ENCODE measurements at places on chromosomes 5 and 9.

DNA sequence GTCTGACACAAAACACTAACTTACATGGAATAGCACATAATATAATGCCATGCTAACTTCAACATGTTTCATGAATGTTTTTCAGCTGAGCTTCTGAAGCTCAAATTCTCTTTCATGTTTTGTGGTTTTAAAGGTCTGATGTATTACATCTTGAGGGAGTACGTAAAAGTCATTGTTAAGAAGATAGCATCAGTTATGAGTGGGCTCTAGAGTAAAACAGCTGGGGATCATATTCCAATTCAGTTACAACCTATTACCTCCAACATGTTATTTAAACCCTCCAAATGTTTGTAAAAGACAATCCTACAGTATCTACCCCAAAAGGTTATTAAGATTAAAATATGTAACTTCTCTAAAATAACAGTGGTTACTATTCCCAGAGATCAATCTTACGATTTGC is 19.2 kb downstream of the CETN3 start:
- DNase-seq: no peak

DNA sequence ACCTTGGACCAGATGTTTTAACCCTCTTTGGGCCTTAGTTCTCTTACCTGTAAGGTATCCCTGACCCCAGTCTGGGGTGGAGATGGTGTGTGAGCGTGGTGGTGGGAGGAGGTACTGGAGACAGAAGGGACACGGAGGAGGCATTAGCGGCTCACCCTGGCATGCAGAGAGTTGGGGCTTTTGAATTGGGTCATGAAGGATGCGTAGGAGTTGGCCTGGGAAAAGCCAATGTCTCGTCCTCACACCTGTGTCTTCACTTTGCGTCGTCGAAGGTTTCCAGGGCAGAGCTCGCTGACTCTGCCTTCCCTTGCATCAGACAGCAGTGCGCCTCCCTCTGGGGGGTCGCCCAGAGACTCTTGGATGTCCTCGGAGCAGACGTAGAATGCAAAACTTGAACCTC is 11.2 kb downstream of the RXRA start:
- no peak for DNase-seq

GRCh38 chr5:75306746-75307145 is 30.3 kb upstream of the HMGCR start:
- no peak for DNase-seq

- DNase-seq: no peak
Observed at GRCh38 chr5:41686767-41687166, 176.4 kb upstream of the PLCXD3 start.

- no peak for DNase-seq
Observed at GRCh38 chr5:172504701-172505402, 50.5 kb upstream of the SH3PXD2B start.

GRCh38 chr5:150879358-150879757 is 25.4 kb downstream of the ZNF300 start:
- DNase-seq: no peak

DNA sequence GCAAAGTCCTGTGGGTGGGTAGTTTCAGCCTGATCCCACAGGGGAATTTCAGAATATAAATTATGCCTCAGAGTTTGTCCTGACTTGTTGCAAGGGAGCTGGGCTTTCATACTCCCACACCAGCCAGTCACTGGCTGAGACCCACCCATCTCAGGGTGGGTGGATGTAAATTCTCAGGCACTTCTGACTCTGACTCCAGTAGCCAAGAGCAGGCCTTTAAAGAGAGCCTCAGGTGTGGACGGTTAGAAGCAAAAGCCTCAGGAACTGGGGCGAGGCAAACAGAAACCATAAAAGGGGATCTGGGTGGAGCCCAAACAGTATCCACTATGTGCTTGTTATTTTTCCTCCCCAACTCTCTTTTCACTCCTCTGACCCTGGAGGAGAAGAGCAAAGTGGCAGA is 28.6 kb upstream of the FBXW11 start:
- DNase-seq: no peak

GRCh38 chr5:130652176-130652575 is 512.9 kb downstream of the HINT1 start:
- DNase-seq: no peak

GRCh38 chr5:572398-573019 is 39.6 kb upstream of the CEP72 start:
- no peak for DNase-seq

- DNase-seq: no peak
Observed at GRCh38 chr9:10701906-10702305, 89.1 kb upstream of the PTPRD start.

GRCh38 chr9:132412089-132412488 is 2.1 kb downstream of the CFAP77 start:
- no peak for DNase-seq

DNA sequence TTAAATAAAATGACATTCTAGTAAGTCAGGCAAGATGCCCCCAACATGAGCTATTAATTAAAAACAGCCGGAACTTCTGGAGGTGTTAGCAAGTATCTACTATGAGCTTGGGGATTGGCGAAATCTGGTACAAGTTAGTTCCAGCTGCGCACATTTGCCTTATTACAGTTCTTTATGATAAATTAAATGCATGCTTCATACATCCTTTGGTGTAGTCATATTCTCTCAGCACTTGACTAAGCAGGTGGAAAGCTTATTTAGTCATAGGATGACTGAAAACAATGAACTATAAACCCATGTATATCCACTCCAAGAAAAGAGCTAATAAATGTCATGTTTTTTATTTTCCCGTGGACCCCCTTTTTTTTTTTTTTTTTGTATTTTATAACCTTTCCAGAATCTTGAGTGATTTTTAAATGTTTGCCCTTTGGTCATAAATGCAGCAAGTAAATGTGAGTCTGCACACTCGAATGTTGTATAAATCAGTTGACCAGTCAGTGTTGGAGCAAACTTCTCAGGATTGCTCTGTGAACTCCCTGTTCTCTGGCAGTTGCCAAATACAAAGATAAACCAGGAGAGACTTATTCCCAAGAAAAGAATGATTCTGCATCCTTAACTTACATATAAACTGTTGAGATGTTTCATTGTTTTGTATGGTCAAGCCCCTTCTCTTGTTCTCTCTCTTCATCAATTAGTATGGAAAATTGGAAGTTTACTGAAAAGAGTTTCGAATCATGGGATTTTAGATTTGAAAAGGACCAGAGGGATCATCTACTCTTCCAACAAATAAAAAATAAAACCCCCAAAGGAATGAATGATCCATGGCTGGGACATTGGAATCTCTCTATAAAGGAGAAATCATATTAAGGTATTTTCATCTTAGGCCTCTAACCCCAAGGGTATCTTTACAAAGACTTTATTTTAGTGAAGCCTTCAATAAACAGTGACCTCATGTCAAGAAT is 38.3 kb downstream of the PIK3R1 start:
- no peak for DNase-seq

- DNase-seq: no peak
Observed at GRCh38 chr9:68793605-68794343, 88.7 kb downstream of the PIP5K1B start.

GRCh38 chr9:83304686-83305085 is 233.5 kb downstream of the FRMD3 start:
- no peak for DNase-seq

DNA sequence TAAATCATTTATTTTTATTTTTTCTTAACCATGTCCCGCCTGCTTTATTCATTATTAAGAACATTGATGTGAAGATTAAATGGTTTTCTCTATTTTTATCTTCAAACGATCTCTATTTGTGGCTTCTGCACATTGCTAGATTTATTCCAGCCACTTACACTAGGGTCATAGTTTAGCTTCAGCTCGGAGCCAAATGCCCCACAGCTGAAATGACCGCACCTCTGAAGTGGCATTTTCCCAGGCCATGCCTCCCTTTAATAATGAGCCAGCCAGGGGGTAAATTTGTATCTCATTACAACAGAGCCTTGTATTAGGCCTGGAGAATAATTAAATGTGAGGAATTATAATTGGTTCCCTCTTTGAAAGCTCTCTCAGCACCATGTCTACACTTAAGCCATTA is 89.4 kb downstream of the DOCK8 start:
- no peak for DNase-seq

DNA sequence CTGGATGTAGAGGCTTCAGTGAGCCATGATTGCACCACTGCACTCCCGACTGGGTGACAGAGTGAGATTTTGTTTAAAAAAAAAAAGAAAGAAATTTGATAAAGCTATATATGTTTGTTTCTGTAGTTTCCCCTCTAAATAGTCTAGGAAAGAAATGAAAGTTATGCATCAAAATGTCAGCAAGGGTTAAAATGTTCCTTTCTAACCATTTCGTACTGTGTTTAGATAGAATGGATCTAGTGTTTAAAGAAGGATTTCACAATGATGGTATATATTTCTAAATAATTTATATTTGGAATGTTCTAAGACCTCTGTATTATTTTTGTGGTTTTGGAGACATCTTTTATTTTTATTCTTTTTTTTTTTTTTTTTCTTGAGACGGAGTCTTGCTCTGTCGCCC is 22.7 kb downstream of the TEK start:
- DNase-seq: no peak

DNA sequence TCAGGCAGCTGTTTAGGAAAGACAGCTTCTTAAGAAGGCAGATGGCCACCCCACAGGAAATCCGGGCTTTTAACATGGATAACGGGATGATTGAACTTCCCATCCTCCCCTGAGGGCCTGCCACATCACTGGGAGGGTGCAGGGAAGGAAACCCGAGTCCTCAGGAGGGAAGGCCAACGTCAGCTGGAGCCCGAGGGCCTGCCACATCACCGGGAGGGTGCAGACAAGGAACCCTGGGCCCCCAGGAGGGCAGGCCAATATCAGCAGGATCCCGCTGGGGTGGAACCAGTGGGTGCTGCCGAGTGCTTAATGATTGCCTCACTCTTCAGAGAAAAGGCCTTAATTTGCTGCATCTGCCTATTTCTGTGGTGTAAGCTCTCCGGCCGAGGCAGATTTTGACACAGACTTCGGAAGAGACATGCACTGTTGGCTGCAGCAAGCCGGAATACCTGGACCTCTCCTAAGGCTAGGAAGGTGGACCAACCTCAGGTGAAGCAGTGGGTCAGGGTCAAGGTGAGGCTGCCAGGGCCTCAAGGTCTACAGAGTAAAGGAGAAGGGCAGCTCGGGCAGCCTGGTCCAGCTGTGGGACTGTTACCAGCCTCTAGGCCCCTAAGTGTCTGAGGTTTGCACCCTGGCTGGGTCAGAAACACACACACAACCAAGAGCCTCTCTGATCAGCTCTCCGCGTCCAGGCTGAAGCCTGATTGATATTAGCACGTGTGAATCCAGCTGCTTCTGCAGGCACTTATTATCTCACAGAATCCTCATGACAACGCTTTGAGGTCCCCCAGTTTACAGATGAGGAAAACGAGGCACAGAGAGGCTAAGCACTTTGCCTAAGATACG is 14.8 kb upstream of the COL5A1 start:
- DNase-seq: no peak

GRCh38 chr9:69945671-69946141 is 97.9 kb upstream of the MAMDC2 start:
- no peak for DNase-seq

DNA sequence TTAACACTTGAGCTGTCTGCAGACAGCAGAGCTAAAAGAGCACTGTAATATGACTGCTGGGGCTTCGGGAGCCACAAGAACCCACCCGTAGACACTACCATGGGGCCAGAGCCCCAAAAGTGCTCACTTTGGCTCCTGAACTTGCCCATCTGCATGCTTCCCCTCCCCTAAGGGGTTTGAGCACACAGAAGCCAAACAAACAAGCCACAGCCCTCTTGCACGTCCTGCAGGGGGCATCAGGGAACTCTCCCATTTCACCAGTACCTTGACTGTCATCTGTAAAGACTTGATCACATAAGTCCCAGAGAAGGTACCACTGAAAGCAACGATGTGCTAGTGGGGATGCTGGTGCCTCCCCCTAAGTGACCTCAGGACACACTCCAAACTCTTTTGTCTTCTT is 681.8 kb downstream of the SEMA5A start:
- DNase-seq: no peak

DNA sequence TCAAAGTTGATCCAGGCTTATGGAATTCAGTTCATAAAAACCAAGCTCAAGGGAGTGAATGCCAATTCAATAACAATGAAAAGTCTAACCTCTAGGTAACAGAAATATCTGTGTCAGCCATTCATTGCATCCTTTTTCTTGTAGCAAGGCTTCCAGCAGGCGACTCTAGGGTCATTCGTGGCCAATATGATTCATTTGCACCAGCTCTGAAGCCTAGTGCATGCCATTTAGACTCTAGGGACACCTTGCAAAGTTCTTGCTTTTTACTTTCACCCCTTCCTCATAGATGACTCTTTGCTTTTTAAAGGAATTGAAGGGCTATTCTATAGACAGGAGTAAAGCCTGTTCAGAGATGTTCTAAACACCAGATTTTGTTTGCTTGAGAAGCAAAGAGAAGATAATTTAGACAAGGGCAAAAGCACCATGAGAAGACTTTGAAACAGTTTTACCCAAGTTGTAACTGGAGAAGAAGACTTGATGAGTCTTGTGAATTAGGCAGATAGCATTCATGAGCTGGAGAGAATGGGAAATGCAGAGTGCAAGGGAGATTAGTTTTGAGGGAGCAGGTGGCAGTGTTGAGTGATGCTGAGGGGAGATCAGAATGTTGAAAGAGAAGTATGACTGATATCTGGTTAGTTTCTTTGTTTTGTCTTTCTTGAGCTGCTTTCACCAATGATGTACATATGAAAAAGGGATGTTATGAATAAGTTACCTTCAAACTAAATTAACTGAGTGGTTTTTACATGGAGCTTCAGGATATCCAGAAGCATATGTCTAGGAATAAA is 94.5 kb downstream of the F2RL2 start:
- DNase-seq: no peak

GRCh38 chr9:133112663-133113026 is 8.4 kb downstream of the RALGDS start:
- DNase-seq: no peak

GRCh38 chr5:132473019-132473531 is 17.5 kb downstream of the IRF1 start:
- peak; percentile 65 for DNase-seq

- peak; percentile 12 for DNase-seq
Observed at GRCh38 chr9:121201045-121201737, 478 bp downstream of the RAB14 start.

DNA sequence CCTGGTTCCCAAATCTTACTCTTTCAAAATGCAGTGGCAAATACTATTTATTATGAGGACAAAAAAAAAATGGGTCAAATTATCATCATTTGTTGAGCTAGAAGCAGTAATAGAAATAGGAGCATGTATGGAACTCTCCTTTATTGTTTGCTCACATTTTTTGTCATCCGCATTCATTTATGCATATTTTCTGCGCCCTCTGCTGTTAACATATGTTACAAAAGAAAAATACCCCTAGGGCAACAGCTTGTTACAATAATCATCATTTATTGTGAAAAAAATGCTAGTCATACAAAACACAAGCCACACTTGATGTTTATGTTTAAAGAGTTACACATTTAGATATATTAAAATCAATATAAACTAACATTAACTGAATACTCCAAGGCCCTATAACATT is 328.2 kb downstream of the TUSC1 start:
- DNase-seq: no peak

DNA sequence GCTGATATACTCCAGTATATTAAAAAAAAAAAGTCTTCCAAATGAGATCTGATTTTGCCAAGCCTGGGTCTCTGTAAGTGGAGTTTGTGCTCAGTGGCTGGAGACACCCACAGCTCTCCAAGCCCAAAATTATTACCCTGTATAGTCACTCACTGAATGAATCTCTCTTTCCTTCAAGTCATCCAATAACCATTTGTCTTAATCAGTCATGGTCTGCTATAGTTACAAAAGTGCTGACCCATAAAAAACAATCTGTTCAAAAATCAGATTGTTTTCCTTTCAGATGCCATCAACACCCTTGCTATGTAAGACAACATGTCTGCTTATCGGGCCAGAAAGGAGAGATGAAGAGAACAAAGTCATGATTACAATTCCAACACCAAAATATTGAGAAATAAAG is 159.4 kb upstream of the FST start:
- DNase-seq: no peak

- DNase-seq: no peak
Observed at GRCh38 chr9:105835721-105836120, 141.4 kb downstream of the TMEM38B start.
